T-helper 1 cell (primary cell): ENCODE measurements at places on chromosomes 13 and 19.

- DNase-seq, result no peak
Observed at GRCh38 chr19:19305066-19305465, 15.2 kb downstream of the SUGP1 start.

- no peak for DNase-seq
Observed at GRCh38 chr19:3520166-3521103, 14.3 kb downstream of the FZR1 start.

GRCh38 chr19:38079926-38080380, 144.1 kb downstream of the DPF1 start:
- DNase-seq, result no peak

DNA sequence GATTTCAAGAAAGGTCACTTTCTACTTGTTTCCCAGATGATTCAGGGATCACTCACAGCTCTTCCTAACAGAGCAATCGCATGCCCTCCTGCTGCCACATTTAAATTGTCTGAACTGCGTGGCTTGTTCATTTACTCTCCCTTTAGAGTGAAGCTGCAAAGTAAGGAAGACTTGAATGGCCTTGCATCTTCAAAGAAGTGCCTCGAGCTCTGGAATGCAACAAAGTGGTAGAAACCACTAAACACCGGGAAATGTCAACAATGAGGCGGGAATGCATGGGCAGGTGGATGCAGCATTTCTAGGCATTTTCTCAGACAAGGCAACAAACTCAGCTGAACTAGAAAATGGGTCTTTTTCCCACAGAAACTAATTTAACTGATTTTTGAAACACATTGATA, 10.3 kb upstream of the DACH1 start:
- DNase-seq, result no peak

GRCh38 chr13:20977394-20977793, 74.8 kb upstream of the XPO4 start:
- DNase-seq, result no peak

- DNase-seq, result no peak
Observed at GRCh38 chr13:22091222-22091970, 420.5 kb downstream of the FGF9 start.

DNA sequence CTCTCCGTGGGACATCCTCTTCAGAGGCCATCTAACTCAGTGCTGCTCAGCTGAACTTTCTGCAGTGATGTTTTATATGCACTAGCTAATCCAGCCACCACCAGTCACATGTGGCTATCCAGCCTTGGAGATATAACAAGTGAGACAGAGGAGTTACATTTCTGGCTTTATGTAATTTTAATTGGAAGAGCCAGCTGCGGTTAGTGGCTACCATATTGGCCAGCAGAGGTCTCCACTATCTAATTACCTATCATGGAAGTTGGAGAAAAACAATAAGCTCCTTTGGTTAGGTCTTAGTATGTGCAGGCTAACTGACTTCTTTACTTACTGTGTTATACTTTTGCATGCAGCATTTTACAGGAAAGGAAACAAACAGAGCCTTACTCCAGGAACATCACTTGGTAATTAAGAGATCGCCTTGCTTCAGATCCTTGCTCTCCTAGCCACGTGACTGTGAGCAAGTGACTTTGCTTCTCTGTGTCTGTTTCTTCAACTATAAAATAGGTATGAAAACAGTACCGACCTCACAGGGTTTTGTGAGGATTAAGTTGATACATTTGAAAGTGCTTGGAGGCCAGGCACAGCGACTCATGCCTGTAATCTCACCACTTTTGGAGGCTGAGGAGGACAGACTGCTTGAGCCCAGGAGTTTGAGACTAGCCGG, 1.6 kb upstream of the KLK10 start:
- no peak for DNase-seq

GRCh38 chr13:27160657-27161295, 10.8 kb downstream of the USP12 start:
- DNase-seq, result no peak

DNA sequence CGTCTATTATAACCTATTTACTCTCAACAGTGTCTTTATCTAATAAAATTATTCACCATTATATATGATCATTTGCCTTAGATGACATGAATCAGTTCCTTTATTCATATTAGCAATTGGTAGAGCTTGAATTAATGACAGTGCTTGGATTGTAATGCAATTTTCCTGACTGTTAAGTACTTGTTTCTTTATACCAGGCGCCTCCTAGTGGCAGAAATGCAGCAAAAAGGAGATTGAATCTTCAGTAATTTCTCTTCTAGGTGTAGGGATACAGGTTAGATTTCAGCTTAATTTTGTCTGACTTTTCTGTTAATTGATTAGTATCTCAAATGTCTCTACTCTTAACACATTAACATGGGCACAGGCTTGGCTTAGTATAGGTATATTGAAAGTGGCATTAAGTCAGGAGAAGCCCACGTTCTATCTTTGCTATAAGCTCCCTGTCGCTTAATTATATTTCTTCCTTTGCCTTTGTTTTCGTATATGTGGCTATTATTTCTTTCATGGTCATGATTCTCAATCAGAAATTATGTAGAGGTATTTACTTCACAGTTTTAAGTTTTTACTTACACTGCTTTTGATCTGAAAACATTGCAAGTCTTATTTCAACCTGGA, 9.1 kb upstream of the LHFPL6 start:
- DNase-seq, result peak; percentile 16

DNA sequence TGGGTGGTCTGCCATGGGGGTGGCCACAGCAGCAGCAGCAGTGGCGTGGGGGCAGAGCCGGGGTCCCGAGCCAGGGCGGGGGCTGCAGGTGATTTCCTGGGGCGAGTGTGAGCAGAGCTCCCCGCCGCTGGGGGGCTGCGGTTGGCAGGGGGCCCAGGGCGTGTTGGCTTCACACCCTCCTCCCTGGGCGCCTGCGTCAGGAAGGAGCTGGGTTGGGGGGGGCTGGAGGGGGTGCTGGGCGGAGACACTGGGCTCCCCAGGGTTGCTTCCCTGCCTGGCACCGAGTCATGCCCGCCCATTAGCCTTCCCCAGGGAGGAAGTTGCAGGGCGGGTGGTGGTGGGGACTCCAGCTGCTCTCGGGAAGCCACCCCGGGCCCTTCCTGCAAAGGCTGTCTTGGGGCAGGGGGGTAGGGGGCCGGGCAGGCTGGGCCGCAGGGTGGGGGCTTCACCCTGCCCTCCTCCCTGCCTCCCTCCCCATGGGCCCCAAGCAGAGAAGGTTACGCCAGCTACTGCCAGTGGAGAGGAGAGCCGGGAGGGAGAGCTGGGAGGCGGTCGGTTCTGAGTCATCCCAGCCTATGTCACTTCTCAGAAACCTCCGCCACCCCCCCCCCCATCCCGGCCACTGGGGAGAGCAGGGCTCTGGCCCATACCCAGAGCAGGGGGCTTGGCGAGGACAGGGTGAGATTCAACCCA, 4.6 kb downstream of the MIDN start:
- peak; percentile 63 for DNase-seq

- no peak for DNase-seq
Observed at GRCh38 chr19:888581-889385, 4.2 kb downstream of the MED16 start.
